ENCODE measurements at places on chromosomes 1 and 21. TPM values are rescaled to one million over a fixed set of nuclear protein-coding genes. Genes with fewer than 3 reads are reported as not detected.

GRCh38 chr1:43360616-43361015, 1.8 kb downstream of the CDC20 start:
- DNase-seq: no peak

- peak; percentile 88 for DNase-seq
Observed at GRCh38 chr1:158028969-158029368, 35.5 kb downstream of the KIRREL1 start.

GRCh38 chr1:12760256-12760795, 13.2 kb upstream of the PRAMEF12 start:
- no peak for DNase-seq

DNA sequence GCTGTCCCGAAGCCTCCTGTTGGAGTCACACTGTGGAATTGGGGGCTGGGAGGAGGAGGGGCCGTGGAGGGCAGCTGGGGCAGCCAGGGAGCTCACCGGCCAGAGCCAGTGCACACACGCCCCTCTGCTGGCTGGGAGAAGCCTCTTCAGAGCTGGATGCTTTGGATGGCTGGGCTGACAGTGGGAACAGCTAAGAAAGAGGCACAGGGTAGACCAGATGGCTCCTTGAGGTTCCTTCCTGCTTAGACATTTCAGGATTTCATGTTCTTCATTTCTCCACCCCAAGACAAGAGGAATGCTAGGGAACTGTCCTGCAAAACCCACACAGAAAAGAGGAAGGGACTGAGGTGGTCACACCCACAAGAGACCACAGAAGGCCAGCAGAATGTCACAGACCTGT, 254.8 kb upstream of the VAMP3 start:
- DNase-seq: no peak

DNA sequence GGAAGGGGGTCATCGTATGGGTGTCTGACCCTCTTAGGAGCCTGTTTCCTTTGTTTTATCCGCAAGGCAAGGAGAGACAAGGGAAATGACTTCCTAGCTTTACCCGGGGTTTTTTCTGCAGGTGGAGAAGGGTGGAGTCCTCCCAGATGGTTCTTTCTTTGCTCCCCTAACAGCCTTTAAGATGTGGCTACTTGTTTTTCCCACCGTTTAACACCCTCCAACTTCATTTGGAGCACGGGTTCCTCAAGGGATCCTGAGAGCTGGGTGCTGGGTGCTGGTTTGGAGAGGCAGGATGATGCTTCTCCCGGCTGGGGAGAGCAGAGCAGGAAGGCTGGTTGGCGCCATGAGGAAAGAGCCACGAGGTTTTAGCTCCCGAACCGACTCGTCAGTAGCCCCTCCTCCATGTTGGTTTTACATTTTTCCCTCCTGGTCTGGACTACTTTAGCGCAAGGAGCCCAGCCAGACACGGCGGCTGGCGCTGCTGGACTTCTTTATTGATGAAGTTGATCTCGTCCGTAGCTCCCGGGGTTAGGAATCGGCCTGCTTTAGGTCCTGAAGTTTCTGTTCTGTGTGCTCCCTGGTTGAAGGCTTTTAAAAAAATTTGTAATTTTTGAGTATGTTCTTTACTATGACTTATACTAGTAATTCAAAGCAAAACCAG, 1.4 kb downstream of the UCK2 start:
- peak; percentile 75 for DNase-seq

DNA sequence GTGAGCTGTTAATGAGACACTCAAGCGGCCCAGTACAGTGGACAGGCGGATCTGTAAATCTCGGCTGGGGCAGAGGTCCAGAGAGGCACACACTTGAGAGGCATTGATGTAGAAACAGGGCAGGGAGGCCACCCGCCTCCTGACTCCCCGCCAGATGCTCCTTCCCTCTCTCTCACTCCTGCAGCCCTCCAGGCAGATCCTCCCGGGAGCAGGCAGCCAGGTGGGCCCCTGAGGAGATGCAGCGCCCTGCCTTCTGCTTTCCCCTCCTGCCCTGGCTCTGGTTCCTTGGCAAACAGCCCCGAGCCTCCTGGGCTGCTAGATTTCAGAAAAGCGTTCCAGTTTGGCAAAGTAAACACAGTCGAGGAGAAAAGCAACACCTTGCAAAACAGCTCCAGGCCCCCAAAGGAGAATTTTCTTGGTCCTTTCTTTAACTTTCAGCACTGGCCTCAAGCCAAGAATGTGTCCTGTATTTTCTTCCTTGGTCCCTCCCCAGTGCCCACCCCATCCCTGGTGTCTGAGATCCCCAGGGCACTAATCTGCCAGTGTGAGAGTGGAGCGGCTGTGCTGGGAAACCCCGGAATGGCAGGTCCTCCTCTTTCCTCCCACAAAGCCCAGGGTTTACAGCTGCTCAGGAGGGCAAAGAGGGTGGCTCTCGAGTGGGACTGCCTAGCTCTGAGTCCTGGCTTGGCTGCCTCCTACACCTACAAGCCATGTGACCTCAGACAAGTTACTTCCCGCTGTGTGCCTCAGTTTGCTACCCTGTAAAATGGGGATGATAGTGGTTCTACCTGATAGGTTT, 29.4 kb upstream of the IFNLR1 start:
- DNase-seq: no peak

GJA4 gene
- total RNA-seq: not detected

DIO1 gene
- total RNA-seq: not detected

MYBPH gene
- not detected for total RNA-seq

ZC3H11A gene
- 58.2 TPM for total RNA-seq

VCAM1 gene
- 0.13 TPM for total RNA-seq

GRCh38 chr21:43305336-43305665, 121.6 kb downstream of the SIK1 start:
- DNase-seq: no peak

RUNX3 gene
- total RNA-seq: 0.26 TPM

DNA sequence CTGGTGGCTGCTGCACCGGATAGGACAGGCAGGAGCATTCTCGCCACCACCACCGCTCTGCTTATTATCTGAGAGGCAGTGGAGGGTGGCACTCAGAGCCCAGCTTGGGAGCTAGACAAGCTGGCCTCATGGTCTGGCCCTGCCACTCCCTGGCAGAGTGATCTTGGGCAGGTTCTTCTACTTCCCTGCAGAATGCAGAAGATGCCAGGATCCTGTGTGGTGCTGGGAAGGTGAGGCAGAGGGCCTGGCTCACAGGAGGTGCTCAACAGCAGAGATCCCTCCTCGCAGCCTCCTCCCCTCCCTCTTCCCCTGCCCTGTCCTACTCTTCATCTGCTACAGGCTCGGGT, 60.4 kb downstream of the ARHGEF10L start:
- DNase-seq: no peak

Measured in bronchial epithelial cell (primary cell).